ENCODE measurements at places on chromosomes 5 and 9. TPM values are rescaled to one million over a fixed set of nuclear protein-coding genes. Genes with fewer than 3 reads are reported as not detected.

CBY3 gene
- not detected for total RNA-seq

PPP2CA gene
- total RNA-seq, result 186 TPM

GARIN3 gene
- total RNA-seq, result not detected

HARS2 gene
- 22.8 TPM for total RNA-seq

Data from hepatocyte (in vitro differentiated cells).